ENCODE measurements at places on chromosomes 4 and X. TPM values are rescaled to one million over a fixed set of nuclear protein-coding genes. Genes with fewer than 3 reads are reported as not detected.

GRCh38 chr4:169225058-169225751, 45.6 kb downstream of the SH3RF1 start:
- no peaks in the 10 kb centered on the region for H3K27me3 ChIP-seq
- peaks cover 40% of the 10 kb centered on the region for H3K4me1 ChIP-seq
- H3K27ac ChIP-seq, result no peak overlapping the region
- DNase-seq, result no peak

DNA sequence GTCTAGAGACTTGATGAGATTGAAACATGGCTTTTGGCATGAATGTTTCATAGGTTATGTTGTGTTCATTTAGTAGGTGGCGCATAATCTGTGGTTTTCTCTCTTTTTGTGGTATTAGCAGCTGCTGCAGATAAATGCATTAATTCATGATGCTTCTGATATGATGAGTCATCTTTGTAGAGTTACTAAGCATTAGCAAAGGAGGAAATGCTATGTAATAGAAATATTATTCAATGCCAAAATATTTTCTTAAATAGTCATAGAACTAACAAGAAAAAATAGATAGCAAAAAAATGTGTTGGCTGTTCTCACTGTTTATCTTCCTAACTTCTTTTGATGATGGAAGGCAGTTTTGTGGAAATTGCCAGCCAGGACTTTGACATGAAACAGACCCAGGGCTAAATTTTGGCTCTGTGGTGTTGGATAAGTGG, 3.6 kb downstream of the ZXDB start:
- H3K4me3 ChIP-seq, result peak overlapping the region; percentile 52
- peaks cover 34% of the 10 kb centered on the region for H3K4me1 ChIP-seq
- H3K36me3 ChIP-seq, result no peaks in the 10 kb centered on the region
- DNase-seq, result no peak
- H3K27me3 ChIP-seq, result no peaks in the 10 kb centered on the region
- no peak overlapping the region for H3K27ac ChIP-seq

The WDR17 gene
- total RNA-seq, result 5.3 TPM

GRCh38 chrX:47574076-47574546, 8.1 kb upstream of the TIMP1 start:
- no peak for DNase-seq
- H3K36me3 ChIP-seq, result peaks cover 3% of the 10 kb centered on the region
- H3K4me3 ChIP-seq, result peak overlapping the region; percentile 56
- peak overlapping the region; percentile 27 for H3K27ac ChIP-seq

GRCh38 chr4:28890949-28891775, 1829.0 kb upstream of the PCDH7 start:
- no peak overlapping the region for H3K27ac ChIP-seq
- H3K36me3 ChIP-seq, result no peaks in the 10 kb centered on the region
- no peak for DNase-seq
- H3K4me1 ChIP-seq, result no peaks in the 10 kb centered on the region
- no peak overlapping the region for H3K4me3 ChIP-seq
- no peaks in the 10 kb centered on the region for H3K27me3 ChIP-seq

DNA sequence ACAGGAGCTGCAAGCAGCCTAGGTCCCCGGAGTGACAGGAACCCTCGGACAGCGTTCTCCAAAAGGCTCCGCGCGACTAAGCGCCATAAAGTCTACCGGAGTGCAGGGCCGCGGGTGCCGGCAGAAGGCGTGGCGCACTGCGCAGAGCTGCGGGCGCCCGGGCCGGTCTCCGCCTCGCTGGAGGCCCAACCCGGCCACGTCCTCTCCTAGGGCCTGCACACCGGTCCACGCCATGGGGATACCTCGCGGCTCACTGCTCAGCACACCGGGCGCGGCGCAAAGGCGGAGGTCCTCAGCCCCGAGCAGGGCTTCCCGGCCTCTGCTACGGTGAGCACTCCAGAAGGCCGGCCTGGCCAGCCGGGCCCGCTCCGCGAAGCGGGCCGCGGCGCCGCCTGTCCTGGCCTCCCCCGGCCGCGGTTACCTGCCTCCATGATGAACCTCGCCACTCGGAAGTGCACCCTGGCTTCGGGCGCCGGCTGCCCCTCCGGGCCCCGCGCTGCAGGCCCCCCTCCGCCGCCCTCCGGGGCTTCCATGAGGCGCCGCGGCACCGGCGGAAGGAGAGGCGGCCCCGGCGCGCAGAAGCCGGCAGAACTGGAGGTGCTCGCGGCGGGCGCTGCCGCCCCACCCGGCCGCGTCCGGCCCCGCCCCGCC, at the start of gene CCNQ:
TSS of gene CCNQ (minus strand) at position 599 of the 651 bp plus-strand sequence. CDS start at position 533, 66 bp downstream.
- H3K36me3 ChIP-seq, result no peaks in the 10 kb centered on the region
- peak within 1 kb of the TSS; percentile 49 for H3K27ac ChIP-seq
- no peak for DNase-seq
- H3K27me3 ChIP-seq, result no peaks in the 10 kb centered on the region
- peaks cover 17% of the 10 kb centered on the region for H3K4me1 ChIP-seq
- H3K4me3 ChIP-seq, result peak within 1 kb of the TSS; percentile 81

- H3K4me1 ChIP-seq, result no peaks in the 10 kb centered on the region
- H3K27ac ChIP-seq, result no peak overlapping the region
- DNase-seq, result no peak
- H3K27me3 ChIP-seq, result no peaks in the 10 kb centered on the region
- peaks cover 14% of the 10 kb centered on the region for H3K36me3 ChIP-seq
- H3K4me3 ChIP-seq, result no peak overlapping the region
These were observed 22.0 kb downstream of the RGS12 start for GRCh38 chr4:3314706-3315260.

The DGAT2L6 gene
- not detected for total RNA-seq

DNA sequence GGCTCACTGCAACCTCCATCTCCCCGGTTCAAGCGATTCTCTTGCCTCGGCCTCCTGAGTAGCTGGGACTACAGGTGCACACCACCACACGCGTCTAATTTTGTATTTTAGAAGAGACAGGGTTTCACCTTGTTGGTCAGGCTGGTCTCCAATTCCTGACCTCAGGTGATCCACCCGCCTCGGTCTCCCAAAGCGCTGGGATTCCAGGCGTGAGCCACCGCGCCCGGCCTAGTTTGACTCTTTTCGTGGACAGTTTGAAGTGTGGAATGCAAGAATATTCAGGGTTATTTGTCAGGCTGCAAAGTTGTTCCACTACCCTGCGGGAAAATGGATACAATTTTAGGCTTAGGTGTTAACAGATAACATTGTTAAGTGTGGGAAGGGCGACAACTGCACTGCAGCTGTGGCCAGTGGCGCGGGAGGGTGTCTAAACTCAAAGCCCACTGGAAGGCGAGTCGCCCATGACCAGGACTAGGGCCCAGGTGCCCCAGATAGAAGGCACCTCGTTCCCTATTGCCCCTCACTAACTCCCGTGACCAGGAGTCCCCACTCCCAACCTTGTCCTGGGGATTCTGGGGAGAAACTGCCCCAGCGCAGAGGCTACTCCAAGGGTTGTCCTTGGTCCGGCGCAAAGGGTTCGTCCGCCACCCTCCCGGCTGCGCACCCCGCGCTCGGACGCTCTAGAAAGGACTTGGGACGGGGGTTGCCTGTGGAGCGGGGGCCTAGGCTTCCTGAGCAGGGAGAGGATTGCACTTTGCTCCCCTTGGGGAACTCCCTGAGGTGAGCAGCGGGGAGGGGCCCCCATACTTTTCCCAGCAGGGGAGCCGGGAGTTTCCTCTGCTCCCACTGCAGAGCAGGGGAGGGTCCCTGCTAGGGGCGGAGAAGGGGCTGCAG, 1.1 kb upstream of the CD99 start:
- H3K36me3 ChIP-seq, result no peaks in the 10 kb centered on the region
- no peaks in the 10 kb centered on the region for H3K27me3 ChIP-seq
- H3K27ac ChIP-seq, result peak overlapping the region; percentile 76

- H3K4me3 ChIP-seq, result no peak overlapping the region
These were observed 44.3 kb downstream of the TASL start for GRCh38 chrX:30533266-30533665.

DNA sequence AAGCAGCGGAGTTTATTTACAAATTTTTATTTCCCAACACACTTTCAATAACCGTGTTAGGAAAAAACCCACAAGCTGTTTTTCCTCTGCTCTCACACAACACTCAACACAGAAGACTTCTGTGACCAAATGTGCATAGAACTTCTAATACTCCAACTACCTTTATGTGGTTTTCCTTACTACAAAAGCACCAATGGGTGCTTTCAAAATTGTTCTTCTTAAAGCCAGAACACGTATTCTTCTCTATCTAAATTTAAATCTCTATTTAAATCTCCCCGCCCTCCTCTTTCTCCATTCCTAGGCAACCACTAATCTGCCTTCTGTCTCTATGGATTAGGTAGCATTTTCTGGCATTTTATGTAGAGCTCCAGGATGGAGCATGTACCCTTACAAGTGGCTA, 90.0 kb downstream of the SHROOM2 start:
- H3K27me3 ChIP-seq, result no peaks in the 10 kb centered on the region
- H3K36me3 ChIP-seq, result no peaks in the 10 kb centered on the region
- no peaks in the 10 kb centered on the region for H3K4me1 ChIP-seq
- H3K4me3 ChIP-seq, result no peak overlapping the region

DNA sequence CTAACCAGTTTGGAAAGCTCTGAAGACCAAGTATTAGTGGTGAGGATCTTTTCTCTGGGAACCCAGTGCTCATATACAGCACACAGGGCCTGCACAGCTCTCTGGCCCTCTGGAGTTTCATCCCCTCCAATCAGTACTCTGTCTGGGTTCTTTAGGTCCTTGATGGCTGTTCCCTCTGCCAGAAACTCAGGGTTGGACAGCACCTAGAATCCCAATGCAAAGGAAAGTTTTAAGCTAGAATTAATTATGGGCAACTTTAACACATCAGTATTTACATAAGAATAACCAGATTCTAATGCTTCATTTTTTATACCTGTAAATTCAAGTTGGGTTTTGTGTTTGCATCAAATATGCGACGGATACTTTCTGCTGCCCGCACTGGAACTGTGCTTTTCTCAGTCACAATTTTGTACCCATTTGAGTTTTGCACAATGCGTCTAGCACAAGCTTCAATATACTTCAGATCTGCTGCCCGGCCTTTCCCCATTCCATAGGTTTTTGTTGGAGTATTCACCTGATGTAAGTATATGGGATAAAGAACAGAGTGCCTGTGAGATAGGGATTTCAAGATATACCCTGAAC, 16.8 kb downstream of the UGDH start:
- peaks cover 39% of the 10 kb centered on the region for H3K36me3 ChIP-seq
- H3K4me3 ChIP-seq, result no peak overlapping the region
- no peaks in the 10 kb centered on the region for H3K27me3 ChIP-seq
- DNase-seq, result no peak
- no peak overlapping the region for H3K27ac ChIP-seq

DNA sequence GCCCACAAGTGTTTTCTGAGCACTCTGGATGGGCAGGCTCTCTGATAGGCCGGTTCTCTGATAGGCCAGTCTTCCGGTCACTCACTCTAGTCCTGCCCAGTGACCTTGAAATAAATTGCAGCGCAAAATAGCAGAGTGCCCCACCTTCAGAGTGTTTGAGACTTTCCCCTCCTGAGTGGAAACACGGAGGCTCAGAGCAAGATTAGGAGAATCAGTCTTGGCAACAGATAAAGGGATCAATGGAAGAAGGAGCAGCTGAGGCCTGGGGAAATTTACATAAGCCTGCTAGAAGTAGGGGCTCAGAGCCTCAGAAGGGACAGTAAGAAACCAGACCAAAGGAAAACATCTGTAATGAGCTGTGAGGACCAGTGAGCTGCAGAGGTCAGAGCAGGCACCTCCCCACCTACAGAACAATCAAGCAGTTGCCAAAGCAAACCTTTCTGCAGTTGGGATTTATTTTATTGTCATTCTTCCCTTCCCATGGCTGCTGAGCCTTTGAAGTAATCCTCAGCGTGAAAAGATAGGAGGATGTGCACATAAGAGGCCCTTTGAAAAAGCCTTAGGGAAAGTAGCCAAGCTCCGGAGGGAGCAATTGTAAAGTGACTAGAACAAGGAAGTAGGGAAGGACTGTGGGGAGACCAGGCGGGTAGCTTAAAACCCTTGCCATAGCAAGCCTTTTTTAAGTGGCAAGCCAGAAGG, 89.1 kb upstream of the TSPAN5 start:
- no peaks in the 10 kb centered on the region for H3K27me3 ChIP-seq
- no peak for DNase-seq
- no peaks in the 10 kb centered on the region for H3K4me1 ChIP-seq
- no peaks in the 10 kb centered on the region for H3K36me3 ChIP-seq
- H3K4me3 ChIP-seq, result no peak overlapping the region

- H3K36me3 ChIP-seq, result no peaks in the 10 kb centered on the region
- H3K27ac ChIP-seq, result no peak overlapping the region
- H3K27me3 ChIP-seq, result no peaks in the 10 kb centered on the region
- no peak overlapping the region for H3K4me3 ChIP-seq
- H3K4me1 ChIP-seq, result no peaks in the 10 kb centered on the region
- no peak for DNase-seq
These were observed 1092.1 kb upstream of the PRKX start for GRCh38 chrX:4805502-4805901.

DNA sequence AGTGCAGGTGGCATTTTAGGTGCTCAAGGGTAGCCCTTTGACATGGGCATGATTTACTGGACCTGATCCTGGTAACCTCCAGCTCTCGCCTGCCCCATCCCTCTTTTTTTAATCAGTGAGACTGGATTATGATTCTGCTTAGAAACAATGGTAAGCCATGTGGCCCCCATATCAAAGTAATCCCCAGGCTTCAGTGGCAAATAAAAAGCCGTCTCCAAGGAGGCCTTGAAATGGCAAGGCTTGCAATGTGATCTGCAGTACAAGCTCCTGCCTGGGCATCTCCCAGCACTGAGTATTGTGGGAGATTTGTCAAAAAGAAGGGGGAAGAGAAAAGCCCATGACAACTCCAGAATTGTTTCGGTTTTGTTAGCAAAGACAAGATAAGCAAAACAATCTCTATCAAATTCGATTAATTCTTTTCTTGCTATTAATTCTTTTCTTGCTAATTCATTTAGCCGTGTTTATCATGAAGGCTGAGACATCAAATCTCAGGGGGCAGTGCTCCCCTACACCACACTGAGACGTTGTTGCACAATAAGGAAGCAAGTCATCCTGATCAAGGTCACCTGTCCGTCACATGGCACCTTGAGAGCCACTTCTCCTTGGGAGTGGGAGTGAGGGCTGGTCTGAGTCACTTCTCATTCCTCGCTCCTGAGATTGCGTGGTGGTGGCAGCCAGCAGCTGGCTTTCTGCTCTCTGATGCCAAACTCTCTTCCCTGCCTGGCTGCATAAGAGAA, 312.7 kb upstream of the GATB start:
- H3K27me3 ChIP-seq, result no peaks in the 10 kb centered on the region
- DNase-seq, result no peak
- H3K4me1 ChIP-seq, result no peaks in the 10 kb centered on the region
- H3K4me3 ChIP-seq, result no peak overlapping the region

DNA sequence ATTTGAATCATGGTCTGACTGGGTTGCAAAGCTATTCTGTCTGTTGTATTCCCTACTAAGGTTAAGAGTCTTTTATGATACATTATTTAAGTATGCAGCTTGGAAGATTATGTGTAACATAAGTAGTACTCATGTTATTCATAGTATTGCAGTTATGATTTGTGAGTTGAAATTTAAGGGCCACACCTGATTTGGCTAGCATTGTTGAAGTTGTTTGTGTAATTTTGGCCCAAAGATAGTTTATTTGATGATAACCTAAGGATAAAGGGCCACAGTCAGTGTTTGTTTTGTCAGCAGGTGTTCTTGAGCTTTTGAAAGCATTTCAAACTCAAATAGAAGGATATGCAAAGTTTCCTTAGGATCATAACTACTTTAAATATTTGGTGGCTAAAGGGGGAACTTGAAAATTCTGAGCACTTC, 38.9 kb downstream of the NUDT9 start:
- H3K27ac ChIP-seq, result no peak overlapping the region
- H3K4me1 ChIP-seq, result no peaks in the 10 kb centered on the region
- no peak overlapping the region for H3K4me3 ChIP-seq

- no peaks in the 10 kb centered on the region for H3K27me3 ChIP-seq
- H3K36me3 ChIP-seq, result no peaks in the 10 kb centered on the region
- no peak overlapping the region for H3K27ac ChIP-seq
These were observed 98.1 kb upstream of the VCX3B start for GRCh38 chrX:8366481-8366880.

The PPBP gene
- total RNA-seq, result not detected
